ENCODE measurements at places on chromosomes 3 and 15.
A peak's percentile ranks its signal among the peaks of the same experiment; 100 is the strongest.

- DNase-seq, result no peak
These were observed 50.2 kb downstream of the SLC41A3 start for GRCh38 chr3:126033765-126034164.

- no peak for DNase-seq
These were observed 345.4 kb downstream of the LRTM1 start for GRCh38 chr3:54582424-54582823.

GRCh38 chr15:99002226-99002625, 5.4 kb downstream of the PGPEP1L start:
- no peak for DNase-seq

DNA sequence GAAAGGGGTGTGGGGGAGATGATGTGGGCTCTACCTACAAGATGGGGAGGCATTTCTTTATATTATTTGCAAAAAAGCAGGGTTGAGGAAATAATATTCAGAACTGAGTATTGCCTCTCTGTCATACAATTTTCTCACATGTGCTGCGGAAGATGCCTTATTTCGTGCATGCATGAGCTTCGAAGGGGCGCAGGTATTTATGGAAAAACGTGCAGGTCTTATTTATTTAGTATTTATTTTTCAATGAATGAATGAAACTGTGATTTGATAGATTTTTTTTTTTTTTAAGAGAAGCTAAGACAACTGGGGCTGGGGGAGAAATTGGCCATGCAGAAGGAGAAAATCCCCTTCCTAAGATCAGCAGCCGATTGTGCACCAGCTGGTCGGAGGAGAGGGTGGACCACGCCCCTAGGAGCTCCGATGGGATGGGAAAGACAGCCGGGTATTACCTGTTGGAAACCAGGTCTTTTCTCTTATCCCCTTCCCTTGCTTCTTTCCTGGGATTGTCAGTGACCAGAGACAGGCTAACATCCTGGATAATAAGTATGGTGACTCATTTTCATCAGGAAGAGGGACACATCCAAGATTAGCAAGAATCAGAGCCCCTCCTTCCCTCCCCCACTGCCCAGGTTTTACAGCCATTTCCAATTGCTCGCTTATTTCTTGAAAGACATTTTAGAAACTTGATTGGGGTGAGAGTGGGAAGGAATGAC, 875 bp downstream of the GAP43 start:
- no peak for DNase-seq

DNA sequence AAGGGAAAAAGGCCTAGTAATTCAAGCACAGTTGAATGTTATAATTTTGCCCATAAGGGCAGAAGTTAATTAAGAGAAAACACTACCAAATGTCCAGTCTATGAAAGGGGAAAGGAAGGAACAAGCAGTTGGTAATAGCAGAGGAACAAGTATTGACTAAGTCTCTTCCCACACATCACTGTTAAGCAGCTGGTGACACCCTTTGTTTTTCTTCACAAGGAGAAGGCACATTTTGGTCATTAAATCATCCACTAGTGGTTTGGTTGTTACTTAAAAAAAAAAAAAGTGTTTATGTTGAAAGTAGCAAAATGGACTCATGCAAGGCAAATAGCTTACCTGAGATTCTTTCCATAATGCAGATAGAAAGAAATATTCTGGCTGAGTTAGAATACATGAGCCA, 321.4 kb upstream of the NECTIN3 start:
- DNase-seq, result no peak

GRCh38 chr3:94082391-94082937, 19.6 kb downstream of the NSUN3 start:
- no peak for DNase-seq

DNA sequence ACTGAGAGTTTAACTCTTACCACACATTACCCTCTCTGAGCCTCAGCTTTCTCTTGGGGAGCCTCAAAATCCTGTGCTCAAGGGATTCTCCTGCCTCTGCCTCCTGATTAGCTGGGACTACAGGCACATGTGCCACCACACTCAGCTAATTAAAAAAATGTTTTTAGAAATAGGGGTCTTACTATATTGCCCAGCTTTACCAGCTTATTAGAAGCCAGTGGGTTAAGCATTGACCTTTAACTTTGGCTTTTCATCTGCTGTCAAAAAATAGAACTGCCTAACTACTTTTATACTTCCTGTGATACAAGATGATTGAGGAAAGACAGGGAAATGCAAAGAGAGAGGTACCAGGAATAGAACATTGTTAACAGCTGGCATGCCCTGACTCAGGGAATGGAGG, 27.3 kb downstream of the MYO1E start:
- no peak for DNase-seq

- DNase-seq, result peak; percentile 37
These were observed 118.0 kb upstream of the ARHGEF3 start for GRCh38 chr3:56919797-56920195.
